Central memory CD8-positive, alpha-beta T cell (primary cell): ENCODE measurements at places on chromosomes 2 and 18.

DNA sequence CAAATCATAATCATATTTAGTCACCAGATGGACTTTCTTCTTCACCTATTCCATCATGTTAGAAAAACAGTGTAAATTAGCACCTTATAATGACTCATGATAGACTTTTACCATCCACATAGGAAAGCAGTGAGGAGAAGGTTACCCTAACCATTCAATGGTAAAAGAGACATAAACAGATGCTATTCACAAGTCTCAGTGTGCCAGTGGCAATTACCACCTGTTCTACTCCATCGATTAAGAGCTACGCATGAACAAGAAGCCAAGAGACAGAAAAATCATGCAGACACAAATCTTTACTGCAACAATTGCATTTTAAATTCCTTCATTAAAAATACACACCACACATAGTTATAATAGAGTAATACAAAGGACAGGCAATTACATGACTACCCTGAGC lies 106.7 kb upstream of the CHAC2 start:
- H3K4me3 ChIP-seq, result no peak overlapping the region
- no peaks in the 10 kb centered on the region for H3K27me3 ChIP-seq
- no peaks in the 10 kb centered on the region for H3K4me1 ChIP-seq
- no peaks in the 10 kb centered on the region for H3K36me3 ChIP-seq

GRCh38 chr2:1748741-1749488 lies 4.6 kb upstream of the PXDN start:
- H3K4me3 ChIP-seq, result no peak overlapping the region
- no peaks in the 10 kb centered on the region for H3K4me1 ChIP-seq
- H3K27me3 ChIP-seq, result peaks cover 32% of the 10 kb centered on the region
- no peak overlapping the region for H3K27ac ChIP-seq
- H3K36me3 ChIP-seq, result no peaks in the 10 kb centered on the region

GRCh38 chr2:54290356-54291025 lies 34.5 kb upstream of the TSPYL6 start:
- no peaks in the 10 kb centered on the region for H3K27me3 ChIP-seq
- no peaks in the 10 kb centered on the region for H3K36me3 ChIP-seq
- DNase-seq, result no peak
- no peak overlapping the region for H3K27ac ChIP-seq
- H3K4me1 ChIP-seq, result no peaks in the 10 kb centered on the region

GRCh38 chr2:154439156-154439555 lies 259.3 kb upstream of the KCNJ3 start:
- no peaks in the 10 kb centered on the region for H3K36me3 ChIP-seq
- H3K27ac ChIP-seq, result no peak overlapping the region
- no peak overlapping the region for H3K4me3 ChIP-seq
- no peak for DNase-seq
- H3K27me3 ChIP-seq, result no peaks in the 10 kb centered on the region
- no peaks in the 10 kb centered on the region for H3K4me1 ChIP-seq

GRCh38 chr2:201883606-201884369 lies 77.5 kb downstream of the CDK15 start:
- H3K27ac ChIP-seq, result no peak overlapping the region
- DNase-seq, result no peak
- no peak overlapping the region for H3K4me3 ChIP-seq
- peaks cover 91% of the 10 kb centered on the region for H3K27me3 ChIP-seq
- H3K4me1 ChIP-seq, result peaks cover 10% of the 10 kb centered on the region

GRCh38 chr2:163474889-163475288 lies 260.9 kb downstream of the FIGN start:
- no peaks in the 10 kb centered on the region for H3K27me3 ChIP-seq
- H3K27ac ChIP-seq, result no peak overlapping the region
- no peaks in the 10 kb centered on the region for H3K36me3 ChIP-seq

DNA sequence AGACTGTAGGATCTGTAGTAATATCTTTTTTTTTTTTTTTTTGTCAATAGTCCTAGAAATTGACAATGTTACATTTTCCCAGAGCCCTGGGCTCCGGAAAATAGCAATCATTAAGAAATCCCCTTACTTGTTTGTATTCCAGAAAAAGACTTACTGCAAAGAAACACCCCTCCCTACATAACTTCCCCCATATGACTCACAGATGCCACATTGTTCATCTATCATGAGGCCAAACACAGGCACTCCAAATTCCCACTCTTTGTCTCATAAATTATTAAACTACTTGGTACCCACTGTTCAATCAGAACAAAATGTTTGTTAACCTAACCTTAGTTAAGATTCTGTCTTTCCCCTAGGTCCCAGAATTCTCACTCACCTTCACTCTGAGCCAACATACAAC lies 53.5 kb downstream of the TEX51 start:
- no peak overlapping the region for H3K27ac ChIP-seq
- peaks cover 82% of the 10 kb centered on the region for H3K27me3 ChIP-seq
- DNase-seq, result no peak
- H3K36me3 ChIP-seq, result peaks cover 2% of the 10 kb centered on the region
- H3K4me1 ChIP-seq, result no peaks in the 10 kb centered on the region

GRCh38 chr2:223203971-223204929 lies 152.3 kb downstream of the KCNE4 start:
- no peak overlapping the region for H3K27ac ChIP-seq
- DNase-seq, result no peak
- H3K4me3 ChIP-seq, result no peak overlapping the region
- no peaks in the 10 kb centered on the region for H3K27me3 ChIP-seq
- H3K36me3 ChIP-seq, result peaks cover 2% of the 10 kb centered on the region

DNA sequence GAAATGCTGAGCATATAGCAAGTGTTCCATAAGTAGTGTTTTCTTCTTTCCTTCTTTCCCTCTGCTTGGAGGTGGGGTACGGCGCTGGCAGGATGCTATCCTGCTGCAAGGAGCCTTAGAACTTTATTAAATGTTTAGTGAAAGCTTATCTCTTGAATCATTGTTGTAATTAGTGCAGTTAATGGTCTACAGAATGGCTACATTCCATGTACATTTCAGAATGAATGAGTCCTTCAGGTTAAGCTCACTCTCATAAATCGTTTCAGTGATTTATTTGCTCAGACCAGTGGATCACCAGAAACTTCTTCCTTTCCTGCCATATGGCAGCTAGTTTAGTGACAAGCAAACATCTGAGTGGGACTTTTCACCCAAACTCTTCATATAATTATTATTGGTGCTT lies 3.3 kb upstream of the YWHAQ start:
- H3K4me1 ChIP-seq, result peaks cover 9% of the 10 kb centered on the region
- H3K4me3 ChIP-seq, result no peak overlapping the region
- H3K27me3 ChIP-seq, result no peaks in the 10 kb centered on the region
- no peak overlapping the region for H3K27ac ChIP-seq
